Esophagus squamous epithelium (tissue), 5 donors: ENCODE measurements at places on chromosomes 7 and 10.

- no peak for DNase-seq
These were observed 25.6 kb downstream of the YKT6 start for GRCh38 chr7:44226396-44226753.

GRCh38 chr7:36597090-36597773, 127.1 kb downstream of the AOAH start:
- no peak for DNase-seq

- DNase-seq = no peak
These were observed 51.2 kb upstream of the CAMK2B start for GRCh38 chr7:44376429-44377133.

DNA sequence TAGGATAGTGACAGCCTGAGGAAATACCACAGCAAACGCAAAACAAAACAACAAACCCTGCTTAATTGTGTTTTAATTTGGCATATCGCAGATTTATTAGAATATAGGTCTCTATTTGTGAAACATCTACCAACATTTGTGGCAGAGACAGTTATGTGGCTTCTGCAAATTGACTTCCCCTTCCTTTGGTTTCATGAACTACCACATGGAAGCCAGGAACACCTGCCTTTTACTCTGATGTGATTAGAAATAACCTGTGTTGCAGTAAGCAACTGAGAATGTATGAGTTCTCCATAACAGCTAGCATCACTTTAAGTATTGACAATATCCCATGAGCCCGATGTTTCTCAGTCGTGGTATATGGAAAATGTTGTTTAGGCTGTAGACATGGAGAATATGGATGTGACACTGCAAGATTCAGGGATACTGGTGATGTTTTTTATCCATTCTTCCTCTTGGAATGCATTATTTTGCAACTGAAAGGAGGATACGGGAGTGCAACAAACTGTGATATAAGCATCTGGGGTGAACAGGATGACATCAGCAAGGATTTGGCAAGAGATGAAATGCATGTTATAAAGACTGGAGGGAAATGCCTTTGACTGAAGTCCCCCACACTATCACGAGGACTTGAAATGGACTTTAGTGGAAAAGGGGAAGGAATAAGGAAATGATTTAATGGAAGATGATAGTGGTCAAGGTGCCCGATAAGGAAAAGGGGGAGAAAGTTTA, 95.9 kb downstream of the CUBN start:
- DNase-seq = no peak

- DNase-seq = no peak
These were observed 472.2 kb upstream of the ZMIZ1 start for GRCh38 chr10:78596556-78596955.
